Ovary (tissue), 10 donors: ENCODE measurements at places on chromosomes 3 and 15. TPM values are rescaled to one million over a fixed set of nuclear protein-coding genes. Genes with fewer than 3 reads are reported as not detected.

GRCh38 chr3:63642488-63642887 is 10.0 kb upstream of the SNTN start:
- no peaks in the 10 kb centered on the region for H3K27me3 ChIP-seq
- H3K36me3 ChIP-seq = no peaks in the 10 kb centered on the region
- no peak for DNase-seq
- H3K4me1 ChIP-seq = no peaks in the 10 kb centered on the region
- no peak overlapping the region for H3K4me3 ChIP-seq

DNA sequence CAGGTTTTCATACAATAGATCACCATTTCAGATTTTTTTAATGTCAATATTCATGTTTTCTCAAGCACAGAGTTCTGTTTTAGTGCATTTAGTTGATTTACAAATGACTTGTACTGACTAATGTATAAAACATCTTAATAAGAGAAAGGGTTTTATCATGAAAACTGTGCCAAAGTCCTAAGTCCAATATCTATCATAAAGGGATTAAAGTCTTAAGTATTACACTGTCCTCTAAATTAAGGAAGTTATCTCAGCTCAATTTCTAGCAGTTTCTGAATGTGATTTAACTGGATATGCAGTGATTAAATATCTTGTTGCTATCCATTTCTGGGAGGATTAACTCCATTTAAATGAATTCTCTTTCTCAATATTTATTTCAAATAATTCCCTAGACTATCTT is 381.1 kb upstream of the CNTN4 start:
- no peak overlapping the region for H3K27ac ChIP-seq
- no peak for DNase-seq
- H3K4me3 ChIP-seq = no peak overlapping the region
- H3K27me3 ChIP-seq = no peaks in the 10 kb centered on the region
- H3K36me3 ChIP-seq = no peaks in the 10 kb centered on the region

DNA sequence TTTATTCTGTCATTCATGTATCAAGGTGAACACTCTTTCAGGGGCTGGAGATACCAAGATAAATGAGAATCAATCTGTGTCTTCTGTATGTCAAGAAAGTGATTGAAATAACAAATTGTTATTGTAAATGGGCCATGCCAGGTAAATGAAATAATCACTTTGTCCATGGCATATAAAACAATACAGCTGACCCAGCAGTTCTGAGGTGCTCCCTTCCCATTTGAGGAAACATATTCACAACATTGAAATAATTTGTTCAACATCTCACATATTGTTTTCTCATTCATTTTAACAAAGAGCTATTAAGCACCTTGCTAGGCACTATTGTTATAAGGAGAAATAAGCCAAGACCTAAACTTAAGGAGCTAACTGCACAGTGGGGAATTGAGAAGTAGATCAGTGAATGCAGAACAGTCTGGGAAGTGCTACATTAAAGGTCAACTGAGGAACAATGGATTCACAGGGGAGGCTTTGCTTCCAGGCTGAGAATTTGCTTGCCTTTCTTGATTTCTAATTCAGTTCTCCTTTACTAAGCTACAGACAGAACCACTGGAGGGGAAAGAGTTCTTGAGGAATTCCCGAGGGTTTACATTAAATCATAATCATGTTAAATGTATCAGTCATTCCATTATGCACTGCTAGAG is 806.3 kb upstream of the ARPP21 start:
- no peak overlapping the region for H3K4me3 ChIP-seq
- no peaks in the 10 kb centered on the region for H3K27me3 ChIP-seq
- DNase-seq = no peak
- no peaks in the 10 kb centered on the region for H3K4me1 ChIP-seq
- H3K27ac ChIP-seq = no peak overlapping the region

DNA sequence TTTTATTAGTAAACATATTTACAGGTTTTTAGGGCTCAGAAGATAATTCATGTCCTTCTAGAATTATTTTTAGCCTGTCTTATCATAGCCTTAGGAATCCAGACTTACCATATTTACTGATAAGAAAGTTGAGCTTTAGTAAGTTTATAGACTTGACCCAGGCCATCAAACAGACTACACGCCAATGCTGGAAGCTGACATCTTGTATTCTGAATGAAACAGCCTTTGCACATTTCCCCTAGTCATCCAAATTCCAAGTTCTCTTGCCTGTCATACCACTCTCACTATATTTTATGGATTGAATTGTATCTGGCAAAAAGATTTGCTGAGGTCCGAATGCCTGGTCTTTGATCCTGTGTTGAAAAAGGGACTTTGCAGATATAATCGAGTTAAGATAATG is 58.6 kb downstream of the DRD3 start:
- no peak overlapping the region for H3K27ac ChIP-seq
- H3K4me3 ChIP-seq = no peak overlapping the region
- H3K36me3 ChIP-seq = no peaks in the 10 kb centered on the region
- no peak for DNase-seq
- no peaks in the 10 kb centered on the region for H3K27me3 ChIP-seq
- H3K4me1 ChIP-seq = no peaks in the 10 kb centered on the region

GRCh38 chr3:111577798-111578685 is 17.1 kb downstream of the ZBED2 start:
- no peak for DNase-seq
- H3K4me1 ChIP-seq = no peaks in the 10 kb centered on the region
- H3K27me3 ChIP-seq = no peaks in the 10 kb centered on the region
- H3K27ac ChIP-seq = no peak overlapping the region
- no peaks in the 10 kb centered on the region for H3K36me3 ChIP-seq

Gene PARP15
- 0.46 TPM for total RNA-seq

- H3K4me3 ChIP-seq = no peak overlapping the region
- DNase-seq = no peak
- no peak overlapping the region for H3K27ac ChIP-seq
- no peaks in the 10 kb centered on the region for H3K36me3 ChIP-seq
- peaks cover 4% of the 10 kb centered on the region for H3K4me1 ChIP-seq
- H3K27me3 ChIP-seq = no peaks in the 10 kb centered on the region
These were observed 5.4 kb downstream of the CLN6 start for GRCh38 chr15:68224108-68224507.

Gene SPATA12
- total RNA-seq = 0.10 TPM

- H3K27me3 ChIP-seq = no peaks in the 10 kb centered on the region
- DNase-seq = no peak
- H3K4me1 ChIP-seq = no peaks in the 10 kb centered on the region
These were observed 172.6 kb downstream of the FMN1 start for GRCh38 chr15:33021806-33022389.

GRCh38 chr3:188507244-188507720 is 353.3 kb downstream of the LPP start:
- no peaks in the 10 kb centered on the region for H3K27me3 ChIP-seq
- H3K27ac ChIP-seq = no peak overlapping the region

Gene MRAS
- total RNA-seq = 125 TPM

Gene ERICH6
- not detected for total RNA-seq

Gene RBP2
- not detected for total RNA-seq

DNA sequence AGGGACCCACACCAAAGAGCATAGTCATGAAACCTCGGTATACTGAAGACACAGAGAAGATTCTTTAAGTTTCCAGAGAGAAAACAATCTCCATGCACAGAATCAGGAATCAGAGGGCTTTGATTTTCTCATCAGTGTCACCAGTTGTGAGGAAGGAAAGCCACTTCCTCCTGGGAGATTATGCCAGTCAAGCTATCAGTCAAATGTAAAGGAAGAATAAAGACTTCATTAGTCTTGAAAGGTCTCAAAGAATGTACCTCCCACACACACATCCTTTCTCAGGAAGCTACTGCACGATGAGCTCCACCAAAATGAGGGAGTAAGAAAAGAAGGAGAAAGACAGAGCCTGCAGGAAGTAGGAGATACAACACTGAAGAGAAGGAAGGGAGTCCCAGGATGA is 486.3 kb downstream of the SHQ1 start:
- no peaks in the 10 kb centered on the region for H3K4me1 ChIP-seq
- H3K27me3 ChIP-seq = no peaks in the 10 kb centered on the region
- no peak overlapping the region for H3K4me3 ChIP-seq
- no peak overlapping the region for H3K27ac ChIP-seq
- no peak for DNase-seq

- no peaks in the 10 kb centered on the region for H3K36me3 ChIP-seq
- H3K4me1 ChIP-seq = no peaks in the 10 kb centered on the region
- no peaks in the 10 kb centered on the region for H3K27me3 ChIP-seq
- no peak overlapping the region for H3K4me3 ChIP-seq
- H3K27ac ChIP-seq = no peak overlapping the region
These were observed 37.5 kb downstream of the CHAC1 start for GRCh38 chr15:40990789-40991188.

DNA sequence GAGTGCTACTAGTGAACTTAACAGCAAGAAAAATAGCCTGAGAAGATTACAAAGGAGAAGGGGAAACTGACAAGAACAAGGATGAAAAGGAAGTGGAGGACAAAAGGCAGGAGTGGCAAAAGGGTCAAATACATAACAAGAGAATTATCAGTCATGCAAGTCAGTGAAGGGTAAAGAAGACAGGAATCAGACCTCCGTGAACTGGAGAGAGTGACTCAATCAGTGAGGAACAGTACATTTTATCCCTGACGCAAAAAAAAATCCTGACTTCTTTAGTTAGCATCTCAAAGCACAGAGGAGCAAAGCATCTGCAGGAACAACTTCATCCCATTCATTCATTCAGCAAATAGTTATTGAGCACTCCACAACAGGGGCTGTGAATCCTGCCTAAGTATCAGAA is 97.8 kb downstream of the SST start:
- H3K4me3 ChIP-seq = no peak overlapping the region
- DNase-seq = no peak
- no peak overlapping the region for H3K27ac ChIP-seq
- H3K4me1 ChIP-seq = no peaks in the 10 kb centered on the region
- no peaks in the 10 kb centered on the region for H3K36me3 ChIP-seq

Gene CLDN16
- not detected for total RNA-seq

DNA sequence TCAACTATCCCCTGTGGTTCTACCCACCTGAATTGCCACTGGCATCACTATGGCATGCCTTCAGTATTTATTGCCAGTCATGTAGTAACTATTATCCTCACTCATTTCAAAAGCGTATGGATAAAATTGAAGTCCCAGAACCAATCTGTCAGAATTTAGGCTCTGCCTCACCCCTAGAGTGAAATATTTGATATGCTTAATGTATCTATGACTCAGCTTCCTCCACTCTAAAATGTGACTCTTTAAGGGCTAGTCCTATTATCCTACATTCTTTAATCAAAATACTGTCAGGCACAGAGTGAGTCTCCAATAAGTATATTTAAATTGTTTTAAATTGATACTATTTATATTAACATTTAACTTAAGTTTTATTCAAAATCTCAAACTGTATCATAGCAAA is 27.6 kb downstream of the ARPP21 start:
- no peaks in the 10 kb centered on the region for H3K4me1 ChIP-seq
- H3K27ac ChIP-seq = no peak overlapping the region
- no peaks in the 10 kb centered on the region for H3K27me3 ChIP-seq
- H3K4me3 ChIP-seq = no peak overlapping the region
